Upper lobe of right lung (tissue), 1 donor: ENCODE measurements at places on chromosomes 7 and 10.

GRCh38 chr10:5976512-5977470 lies 552 bp downstream of the IL15RA start:
- peak overlapping the region; percentile 91 for H3K4me3 ChIP-seq
- no peaks in the 10 kb centered on the region for H3K36me3 ChIP-seq
- H3K27me3 ChIP-seq = no peaks in the 10 kb centered on the region
- DNase-seq = peak; percentile 83
- H3K27ac ChIP-seq = peak overlapping the region; percentile 98

- DNase-seq = no peak
- peak overlapping the region; percentile 64 for H3K27ac ChIP-seq
- H3K27me3 ChIP-seq = no peaks in the 10 kb centered on the region
- H3K36me3 ChIP-seq = no peaks in the 10 kb centered on the region
These were observed 43.2 kb upstream of the FAM133B start for GRCh38 chr7:92633211-92633906.

DNA sequence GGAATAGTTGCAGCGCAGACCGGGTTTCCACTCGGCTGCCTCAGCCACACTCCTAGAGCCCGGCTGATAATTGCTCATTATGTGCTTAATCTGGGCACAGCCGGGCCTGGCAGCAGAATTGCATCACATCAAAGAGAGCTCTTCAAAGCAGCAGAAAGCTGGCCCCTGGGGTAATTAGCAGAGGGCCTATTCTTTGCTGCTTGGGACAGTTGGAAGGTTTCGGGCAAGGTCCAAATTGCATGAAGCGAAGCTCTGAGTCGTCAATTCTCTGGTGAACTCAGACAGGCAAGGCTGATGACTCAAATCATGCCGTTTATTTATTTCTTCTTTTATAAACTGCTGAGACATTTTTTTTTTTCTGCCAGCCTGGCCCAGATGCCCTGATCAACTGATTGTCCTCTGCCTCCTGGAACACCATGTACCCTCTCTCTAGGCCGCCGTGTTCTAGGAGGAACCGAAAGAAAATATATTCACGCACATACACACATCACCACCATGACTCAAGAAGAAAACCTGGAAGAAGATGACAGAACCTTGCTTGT lies 242.2 kb downstream of the RAB11FIP2 start:
- no peak overlapping the region for H3K27ac ChIP-seq
- no peaks in the 10 kb centered on the region for H3K4me1 ChIP-seq
- peak; percentile 69 for DNase-seq
- no peaks in the 10 kb centered on the region for H3K27me3 ChIP-seq
- H3K36me3 ChIP-seq = no peaks in the 10 kb centered on the region

DNA sequence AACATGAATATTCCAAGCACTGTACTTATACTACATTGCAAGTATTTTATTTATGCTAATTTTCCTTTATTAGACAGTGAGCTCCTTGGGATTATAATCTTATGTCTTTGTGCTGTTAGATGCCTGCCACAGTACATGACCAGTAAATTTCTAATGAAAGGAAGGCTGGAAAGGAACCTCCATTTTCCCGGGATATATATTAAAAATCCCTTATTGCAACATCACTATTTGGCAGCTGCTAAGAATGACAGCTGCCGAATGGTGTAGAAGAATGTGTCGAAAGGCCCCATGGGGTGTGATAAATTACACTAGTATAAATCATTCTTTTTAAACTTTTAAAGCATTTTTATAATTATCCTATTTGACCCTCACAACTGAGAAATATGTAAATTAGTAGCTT lies 59.1 kb downstream of the TFAM start:
- no peaks in the 10 kb centered on the region for H3K4me1 ChIP-seq
- no peaks in the 10 kb centered on the region for H3K27me3 ChIP-seq
- no peak for DNase-seq

DNA sequence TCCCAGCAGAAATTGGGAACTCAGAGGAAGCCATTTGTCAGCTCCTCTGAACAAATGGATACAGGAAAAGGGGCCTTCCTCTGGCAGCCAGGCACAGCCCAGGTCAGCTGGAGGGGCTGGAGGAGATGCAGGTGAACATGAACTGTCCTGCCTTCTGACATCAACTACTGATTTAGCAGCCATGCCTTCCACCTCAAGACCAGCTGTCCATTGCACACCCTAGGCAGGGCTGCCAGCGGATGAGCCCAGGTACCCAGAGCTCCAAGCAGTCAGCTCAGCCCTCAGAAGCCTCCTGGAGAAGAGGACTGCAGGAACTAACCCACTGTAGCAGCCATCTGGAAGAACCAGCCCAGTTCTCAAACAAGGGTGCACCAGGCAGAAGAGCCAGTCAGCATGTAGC lies 44.1 kb upstream of the GDF10 start:
- no peak overlapping the region for H3K4me3 ChIP-seq
- H3K27ac ChIP-seq = no peak overlapping the region
- no peaks in the 10 kb centered on the region for H3K4me1 ChIP-seq
- DNase-seq = no peak

GRCh38 chr10:129968853-129969183 lies 4.7 kb upstream of the EBF3 start:
- H3K4me3 ChIP-seq = no peak overlapping the region
- H3K27ac ChIP-seq = no peak overlapping the region
- peaks cover 14% of the 10 kb centered on the region for H3K4me1 ChIP-seq
- peaks cover 96% of the 10 kb centered on the region for H3K27me3 ChIP-seq
- DNase-seq = no peak
